Activated effector memory CD4-positive, alpha-beta T cell treated with Interleukin-2 at 50 U/mL for 16 hours (primary cell): ENCODE measurements at places on chromosomes 1 and 21.

GRCh38 chr1:232302376-232303221 lies 327.3 kb downstream of the SIPA1L2 start:
- DNase-seq: no peak

DNA sequence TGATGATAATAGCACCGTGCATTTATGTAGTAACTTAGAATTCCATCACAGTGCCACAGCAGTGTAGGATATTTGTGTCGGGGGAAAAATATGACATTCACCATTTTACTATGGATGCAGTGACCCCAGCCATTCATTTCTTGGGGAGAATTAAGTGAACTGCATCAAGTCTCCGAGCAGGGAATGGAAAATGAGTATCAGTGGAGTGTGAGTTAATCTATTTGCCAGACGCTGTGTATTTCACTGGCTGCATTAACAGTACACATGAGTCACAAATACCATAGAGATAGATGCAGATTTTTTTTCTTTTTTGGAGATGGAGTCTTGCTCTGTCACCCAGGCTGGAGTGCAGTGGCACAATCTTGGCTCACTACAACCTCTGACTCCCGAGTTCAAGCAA lies 33.8 kb upstream of the SLC45A1 start:
- no peak for DNase-seq

DNA sequence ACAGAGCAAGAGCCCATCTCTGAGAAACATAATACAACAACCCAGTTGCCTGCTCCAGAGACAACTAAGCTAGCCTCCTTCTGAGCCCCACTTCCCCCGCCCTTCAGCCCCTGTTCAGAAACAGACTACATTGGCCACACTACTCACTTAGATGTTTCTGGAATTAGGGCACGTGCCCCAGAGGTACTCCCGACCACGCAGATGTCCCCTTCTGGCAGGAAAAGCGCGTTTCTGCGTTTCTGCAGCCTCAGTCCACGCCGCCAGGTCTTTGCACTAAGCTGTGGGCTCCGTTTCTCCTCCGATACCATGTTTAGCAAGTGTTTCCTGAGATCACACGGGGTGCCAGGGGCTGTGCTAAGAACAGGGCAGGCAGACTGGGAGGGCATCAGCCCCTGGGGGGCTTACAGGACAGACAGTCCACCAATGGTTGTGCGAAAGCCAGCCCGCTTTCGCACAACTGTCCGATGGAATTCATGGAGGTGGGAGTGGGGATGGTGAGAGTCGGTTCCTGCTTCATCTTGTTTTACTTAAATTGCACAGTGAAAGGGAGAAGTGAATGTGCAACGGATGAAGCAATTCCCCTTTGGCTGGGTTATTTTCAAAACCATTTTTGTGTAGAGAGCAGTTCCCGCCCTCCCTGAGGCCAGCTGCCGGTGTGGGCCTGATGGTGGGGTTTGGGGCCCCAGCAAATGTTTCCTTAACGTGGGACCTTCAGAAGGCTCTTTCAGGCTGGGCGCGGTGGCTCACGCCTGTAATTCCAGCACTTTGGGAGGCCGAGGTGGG lies 2.7 kb downstream of the PIK3CD start:
- DNase-seq: peak; percentile 10

DNA sequence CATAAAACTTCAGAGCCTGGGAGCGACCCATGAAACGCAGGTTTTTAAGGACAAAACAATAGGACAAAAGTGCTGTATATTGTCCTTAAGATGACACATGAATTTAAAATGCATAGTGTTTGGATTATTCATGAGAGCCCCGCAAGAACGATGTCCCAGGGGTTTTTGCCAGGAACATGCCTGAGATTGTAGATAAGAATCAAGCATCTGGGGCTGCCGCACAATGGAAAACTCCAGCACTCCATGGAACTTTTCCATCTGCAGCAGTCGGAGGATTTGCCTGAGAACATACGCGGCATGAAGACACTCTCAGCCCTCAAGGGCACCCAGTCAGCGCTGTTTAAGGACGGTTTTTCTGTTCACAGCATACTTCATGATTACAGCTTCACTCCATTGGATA lies 5.3 kb upstream of the ERG start:
- no peak for DNase-seq

- DNase-seq: no peak
Observed at GRCh38 chr1:59039551-59039950, 255.7 kb upstream of the JUN start.

DNA sequence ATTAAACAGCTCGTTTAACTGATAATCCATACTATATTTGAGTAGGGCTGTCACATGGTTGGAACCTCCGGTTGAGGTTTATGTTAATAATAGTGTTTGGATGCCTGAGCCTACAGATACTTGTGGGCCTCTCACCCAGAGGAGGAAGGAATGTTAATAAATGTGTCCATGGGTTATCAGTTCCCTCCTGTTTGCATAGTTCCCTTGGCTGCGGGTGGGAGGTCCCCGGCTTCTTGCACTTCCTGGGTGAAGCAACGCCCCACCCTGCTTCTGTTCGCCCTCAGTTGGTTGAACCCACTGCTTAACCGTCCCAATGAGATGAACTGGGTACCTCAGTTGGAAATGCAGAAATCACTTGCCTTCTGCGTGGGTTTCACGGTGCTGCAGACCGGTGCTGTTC lies 23.6 kb upstream of the GBP1 start:
- DNase-seq: no peak

GRCh38 chr1:20058531-20058930 lies 11.5 kb upstream of the PLA2G5 start:
- DNase-seq: peak; percentile 15

DNA sequence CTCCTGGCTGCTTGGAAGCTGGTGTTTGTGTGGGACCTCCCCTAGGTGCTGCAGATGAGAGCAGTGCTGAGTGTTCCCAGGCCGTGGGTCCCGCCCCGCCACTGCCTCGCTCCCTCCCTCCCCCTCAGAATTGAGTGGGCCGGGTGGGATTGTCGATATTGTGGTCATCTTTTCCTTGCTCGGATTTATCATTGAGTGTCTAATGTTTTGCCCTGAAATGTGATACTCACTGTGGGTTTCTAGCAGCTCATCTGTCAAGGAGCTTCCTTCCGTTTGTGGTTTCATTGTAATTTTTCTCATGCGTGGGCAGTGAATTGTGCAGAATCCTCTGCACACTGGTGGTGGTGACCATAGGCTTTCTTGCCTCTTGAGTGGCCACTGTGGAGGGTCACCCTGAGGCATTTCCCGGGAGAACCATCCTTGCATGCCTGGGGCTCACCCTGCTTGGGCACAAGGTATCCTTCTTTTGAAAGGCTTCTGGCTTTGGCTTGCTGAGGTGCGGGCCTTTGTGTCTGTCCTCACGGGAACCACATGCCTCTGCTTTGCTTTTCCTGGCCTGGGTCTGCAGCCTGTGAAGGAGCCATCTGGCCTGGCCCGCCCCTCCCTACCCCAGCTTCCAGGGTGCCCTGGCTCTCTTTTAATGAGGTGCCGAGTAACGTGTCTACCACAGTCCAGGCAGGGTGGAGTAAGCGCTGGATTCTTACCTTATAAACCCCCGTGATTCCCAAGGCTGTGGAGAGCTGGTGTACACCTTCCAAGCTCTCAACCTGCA lies 25.6 kb downstream of the SLX9 start:
- no peak for DNase-seq

GRCh38 chr21:42836767-42837301 lies 42.5 kb downstream of the WDR4 start:
- no peak for DNase-seq

- DNase-seq: no peak
Observed at GRCh38 chr1:77627978-77628570, 54.4 kb downstream of the ZZZ3 start.

DNA sequence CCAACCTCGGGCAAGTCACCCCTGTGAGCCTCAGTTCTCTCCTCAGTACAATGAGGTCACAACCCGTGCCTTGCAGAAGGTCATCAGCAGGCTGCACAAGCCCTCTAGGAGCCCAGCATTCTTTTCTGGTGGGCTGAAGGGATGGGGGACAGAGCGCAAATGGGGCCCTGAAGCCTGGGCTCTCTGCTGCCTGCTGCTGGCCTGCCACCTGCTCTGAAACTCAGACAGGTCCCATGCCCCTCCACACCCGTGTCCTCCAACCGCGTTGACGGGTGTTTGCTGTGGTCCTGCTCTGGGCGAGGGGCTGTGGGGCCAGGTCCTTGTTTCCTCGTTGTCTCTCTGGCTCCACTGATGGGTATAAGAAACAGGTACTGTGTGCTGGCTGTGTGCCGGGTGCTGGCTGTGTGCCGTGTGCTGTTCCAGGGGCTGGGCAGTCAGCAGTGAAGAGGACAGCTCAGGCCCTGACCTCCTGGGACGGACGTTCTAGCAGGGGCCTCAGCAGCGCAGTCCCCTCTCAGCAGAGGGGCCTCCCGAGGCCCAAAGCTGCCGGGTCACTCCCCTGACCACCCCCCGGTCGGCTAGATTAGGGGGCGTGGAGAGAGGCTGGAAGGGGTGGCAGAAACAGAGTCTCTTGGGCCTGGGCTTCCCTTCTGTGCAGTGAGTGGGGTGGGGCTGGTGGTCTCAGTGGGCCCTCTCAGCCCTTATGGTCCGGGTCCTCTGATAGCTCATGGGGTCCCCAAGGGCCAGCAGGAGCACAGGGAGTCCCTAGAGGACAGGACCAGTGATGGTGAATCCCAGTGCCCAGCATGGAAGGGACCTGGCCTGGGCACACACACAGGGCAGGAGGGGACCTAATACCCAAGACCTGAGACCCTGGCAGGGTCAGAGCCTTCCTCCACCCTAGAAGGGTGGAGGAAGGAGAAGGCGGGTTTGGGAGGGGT lies 42.1 kb downstream of the DMRTB1 start:
- no peak for DNase-seq

DNA sequence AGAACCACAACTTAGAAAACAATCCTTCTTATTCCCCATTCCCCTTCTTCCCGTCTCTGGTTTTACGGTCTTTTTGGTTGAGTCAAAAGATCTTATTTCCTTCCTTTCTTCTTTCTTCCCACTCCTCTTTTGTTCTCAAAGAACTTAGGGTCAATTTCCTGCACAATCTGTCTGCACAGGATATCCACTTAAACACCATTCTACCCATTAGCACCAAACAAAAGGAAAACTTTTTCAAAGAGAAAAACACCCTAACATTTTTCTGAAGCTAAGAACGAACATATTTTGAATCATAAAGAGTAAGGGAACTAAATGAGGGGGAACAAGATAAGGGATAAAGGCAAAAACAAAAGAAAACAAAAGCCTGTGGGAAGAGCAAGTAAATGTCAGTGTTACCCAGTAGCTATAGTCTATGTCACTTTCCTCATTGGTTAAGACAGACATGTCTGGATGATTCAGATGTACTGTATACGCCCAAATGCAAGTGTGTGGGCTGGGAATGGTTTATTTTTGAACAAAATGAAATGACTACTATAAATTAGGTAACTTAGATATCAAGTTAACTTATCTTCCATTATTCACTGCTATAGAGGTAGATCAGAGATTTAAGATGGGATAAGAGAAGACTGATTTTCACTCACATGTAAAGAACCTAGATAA lies 59.9 kb downstream of the TOR3A start:
- no peak for DNase-seq

GRCh38 chr1:154726443-154726842 lies 118.5 kb upstream of the ADAR start:
- no peak for DNase-seq

DNA sequence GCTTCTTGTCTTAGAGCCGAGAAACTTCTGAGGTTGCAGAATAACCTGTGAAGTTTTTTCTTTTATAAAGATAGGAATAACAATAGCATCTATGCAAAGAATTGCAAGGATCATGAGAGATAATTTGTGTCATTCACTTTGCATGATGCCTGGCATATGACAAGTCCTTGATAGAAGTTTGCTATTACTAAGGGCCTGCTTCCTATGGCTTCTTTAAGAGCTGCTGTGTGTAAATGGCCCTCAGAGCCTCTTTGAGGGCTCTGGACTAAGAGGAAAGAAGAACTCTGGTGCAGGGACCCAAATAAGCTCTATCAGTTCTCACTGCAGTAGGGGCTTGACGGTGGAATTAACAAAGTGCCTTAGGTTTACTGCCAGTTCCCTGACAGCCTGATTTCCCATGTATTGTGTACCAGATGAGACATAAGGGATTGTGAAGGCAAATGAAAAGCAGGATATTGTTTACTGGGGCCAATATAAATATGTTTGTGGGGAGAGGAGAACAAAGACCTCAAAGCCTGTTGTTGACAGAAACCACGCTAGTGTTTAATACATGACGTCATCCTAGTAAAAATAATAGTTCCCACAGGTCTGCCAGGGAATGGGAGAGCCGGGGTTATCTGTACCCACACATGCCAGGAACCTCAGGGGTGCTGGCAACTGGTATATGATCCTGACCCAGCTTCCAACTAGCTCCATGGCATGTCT lies 131.2 kb upstream of the UBE2U start:
- DNase-seq: no peak

DNA sequence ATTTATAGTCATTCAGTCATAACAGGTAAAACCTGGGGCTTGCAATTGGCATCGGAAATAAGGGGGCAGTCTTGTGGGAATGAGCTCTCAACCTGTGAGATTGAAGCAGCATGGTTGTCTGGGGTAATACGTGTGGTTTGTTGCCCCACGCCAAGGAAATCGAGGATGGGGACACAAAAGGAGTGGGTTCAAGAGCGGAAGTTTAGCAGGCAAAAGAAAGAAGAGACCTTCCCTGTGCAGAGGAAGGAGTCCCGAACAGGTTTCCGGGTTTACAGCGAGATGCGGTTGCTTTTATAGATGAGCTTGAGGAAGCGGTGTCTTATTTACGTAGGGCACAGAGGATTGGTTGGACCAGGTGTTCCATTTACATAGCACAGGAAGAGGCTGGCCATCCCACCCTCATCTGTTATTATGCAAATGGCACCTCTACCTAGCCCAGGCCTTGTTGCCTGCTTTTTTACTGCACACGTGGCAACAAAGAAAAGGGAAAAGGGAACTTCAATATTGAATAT lies 37.3 kb downstream of the IFNAR1 start:
- peak; percentile 60 for DNase-seq

GRCh38 chr1:147539122-147539575 lies 2.2 kb upstream of the BCL9 start:
- no peak for DNase-seq

GRCh38 chr1:44532567-44532944 lies 127.5 kb downstream of the RNF220 start:
- no peak for DNase-seq

DNA sequence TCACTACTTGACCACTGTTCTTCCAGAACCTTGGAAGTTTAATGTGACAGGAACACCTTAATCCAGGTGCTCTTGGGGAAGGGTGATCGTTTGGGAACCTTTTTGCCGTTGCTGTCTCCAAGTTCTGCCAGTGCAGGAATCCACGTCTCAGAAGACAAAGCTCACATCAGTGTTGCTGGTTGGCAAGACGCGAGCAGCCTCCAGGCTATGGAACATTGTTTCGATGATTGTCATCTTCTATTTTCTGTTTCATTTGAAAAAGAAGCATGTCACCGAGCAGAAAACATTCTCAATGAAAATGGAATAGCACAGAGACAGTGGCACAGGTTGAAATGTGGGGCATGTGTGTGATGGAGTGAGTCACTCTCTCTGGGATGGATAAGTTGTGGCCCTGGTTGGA lies 11.7 kb downstream of the STUM start:
- no peak for DNase-seq

GRCh38 chr1:201282931-201283829 lies at the start of gene PKP1:
TSS of gene PKP1 (plus strand) at chr1:201283506. CDS start at chr1:201283703, 197 bp downstream.
- DNase-seq: no peak

DNA sequence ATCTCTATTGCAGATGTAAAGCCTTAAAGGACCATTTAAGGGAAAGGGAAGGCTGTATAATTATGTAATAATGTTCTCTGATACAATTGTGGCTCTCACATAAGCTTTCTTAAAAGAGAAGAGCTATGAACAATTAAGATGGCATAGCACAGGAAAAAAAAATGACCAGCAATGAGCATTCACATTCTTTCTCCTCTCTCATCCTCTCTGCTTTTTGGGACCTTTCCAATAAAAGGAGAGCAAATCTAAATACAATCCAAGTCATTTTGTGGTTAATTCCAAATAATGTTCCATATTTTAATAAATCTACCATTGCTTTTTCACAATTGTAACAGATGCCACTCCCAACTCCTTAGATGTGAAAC lies 23.5 kb downstream of the SMYD3 start:
- DNase-seq: no peak
